ENCODE measurements at places on chromosomes 12 and 14.

- no peak for DNase-seq
Measured at GRCh38 chr12:14558473-14558959, 9.2 kb downstream of the PLBD1 start.

DNA sequence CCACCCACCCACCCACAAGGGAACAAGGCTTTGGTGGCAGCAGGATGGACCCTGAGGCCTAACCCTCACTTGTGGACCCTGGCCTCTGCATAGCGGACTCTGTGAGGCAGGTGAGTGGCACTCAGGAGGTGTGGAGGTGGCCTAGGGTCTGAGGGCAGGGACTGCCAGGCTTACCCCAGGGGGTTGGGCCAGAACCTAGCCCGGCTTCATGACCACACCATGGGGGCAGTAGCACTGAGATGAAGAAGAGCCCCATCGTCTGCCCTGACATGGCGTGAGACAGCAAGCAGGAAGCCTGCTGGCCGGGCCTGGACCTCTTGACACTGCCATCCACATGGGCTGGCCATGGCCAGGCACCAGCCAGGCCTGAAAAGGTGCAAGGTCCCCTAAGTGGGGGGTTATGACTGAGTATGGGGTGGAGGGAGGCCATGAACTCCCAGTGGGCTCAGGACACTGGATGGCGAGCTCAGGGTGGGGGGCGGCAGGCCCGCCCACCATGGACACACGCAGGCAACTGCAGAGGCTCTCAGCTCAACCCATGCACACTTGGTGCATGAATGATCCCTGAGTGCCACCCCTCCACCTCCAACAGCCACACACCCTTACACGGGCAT, 29.3 kb downstream of the JAG2 start:
- DNase-seq: no peak

- DNase-seq: no peak
Measured at GRCh38 chr12:11731042-11731357, 81.5 kb downstream of the ETV6 start.

DNA sequence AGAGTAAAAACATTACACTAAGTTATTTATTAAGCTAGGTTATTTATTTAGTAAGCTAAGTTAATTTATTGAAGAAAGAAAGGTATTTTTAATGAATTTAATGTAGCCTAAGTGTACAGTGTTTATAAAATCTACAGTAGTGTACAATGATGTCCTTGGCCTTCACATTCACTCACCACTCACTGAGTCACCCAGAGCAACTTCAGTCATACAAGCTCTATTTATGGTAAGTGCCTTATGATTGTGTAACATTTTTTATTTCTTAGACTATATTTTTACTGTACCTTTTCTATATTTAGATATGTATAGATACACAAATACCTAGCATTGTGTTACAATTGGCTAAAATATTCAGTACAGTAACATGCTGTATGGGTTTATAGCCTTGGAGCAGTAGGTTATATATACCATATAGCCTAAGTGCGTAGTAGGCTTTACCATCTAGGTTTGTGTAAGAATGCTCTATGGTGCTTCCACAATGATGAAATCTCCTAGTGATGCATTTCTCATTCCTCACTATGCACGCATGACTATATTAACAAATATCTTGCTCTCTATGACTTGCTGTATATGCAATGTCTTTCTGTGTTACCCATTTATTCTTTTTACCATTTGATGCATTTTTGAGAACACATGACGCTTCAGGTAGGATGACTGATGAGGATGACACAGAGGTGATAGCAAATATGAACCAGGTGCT, 309.6 kb upstream of the ATXN7L3B start:
- DNase-seq: no peak

DNA sequence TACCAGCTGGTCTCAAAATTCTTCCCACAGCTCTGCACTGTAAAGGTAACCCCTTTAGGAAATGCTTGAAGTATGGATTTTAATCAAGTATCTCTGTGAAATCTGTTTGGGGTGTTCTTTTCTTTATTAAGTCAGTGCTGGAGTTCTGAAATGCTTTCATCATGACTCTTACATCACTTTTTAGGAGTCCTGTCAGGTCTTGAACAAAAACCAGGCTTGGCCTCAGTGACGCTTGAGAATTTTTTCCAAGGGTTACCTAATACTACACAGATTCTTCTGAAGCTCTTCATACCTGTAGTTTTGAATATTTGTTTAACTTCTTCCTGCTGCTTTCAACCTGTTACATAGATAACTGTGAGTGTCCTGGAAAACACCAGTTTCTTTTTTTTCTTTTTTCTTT, 47.0 kb upstream of the KCNH3 start:
- no peak for DNase-seq

GRCh38 chr12:3777206-3777809, 24.4 kb upstream of the CRACR2A start:
- no peak for DNase-seq

DNA sequence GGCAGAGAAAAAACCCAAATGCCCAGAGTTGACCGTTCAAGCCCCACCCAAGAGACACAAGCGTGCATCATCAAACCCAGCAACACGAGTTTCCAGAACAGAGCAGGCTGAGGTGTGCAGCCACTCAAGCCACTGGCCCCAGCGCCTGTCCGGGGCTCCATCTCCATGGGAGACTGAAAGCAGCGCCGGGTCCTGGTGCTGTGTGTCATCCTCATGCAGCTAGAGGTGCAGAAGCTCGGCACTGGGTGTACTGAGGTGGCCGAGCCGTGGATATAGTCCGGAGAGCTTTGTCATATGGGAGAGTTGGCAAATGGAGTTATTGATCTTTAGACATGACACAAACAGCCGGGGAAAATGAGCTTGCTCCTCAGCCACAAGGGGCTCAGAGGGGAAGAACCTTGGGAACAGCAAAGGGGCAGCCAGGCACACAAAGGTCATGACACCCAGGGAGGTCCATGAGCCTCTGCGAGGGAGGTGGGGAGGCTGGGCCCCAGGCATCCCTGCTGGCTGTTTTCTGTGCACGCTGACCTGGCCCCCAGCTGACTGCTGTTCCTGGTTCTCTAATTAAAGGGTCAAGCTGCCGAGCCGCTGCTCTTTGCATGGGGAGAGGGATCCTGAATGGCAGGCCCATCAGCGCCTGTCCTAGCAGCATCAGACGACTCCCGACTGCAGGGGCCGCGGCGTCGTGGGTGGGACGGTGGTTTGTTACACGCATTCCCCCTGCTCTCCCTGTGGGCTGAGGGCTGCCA, 145.4 kb upstream of the SFSWAP start:
- DNase-seq: no peak

DNA sequence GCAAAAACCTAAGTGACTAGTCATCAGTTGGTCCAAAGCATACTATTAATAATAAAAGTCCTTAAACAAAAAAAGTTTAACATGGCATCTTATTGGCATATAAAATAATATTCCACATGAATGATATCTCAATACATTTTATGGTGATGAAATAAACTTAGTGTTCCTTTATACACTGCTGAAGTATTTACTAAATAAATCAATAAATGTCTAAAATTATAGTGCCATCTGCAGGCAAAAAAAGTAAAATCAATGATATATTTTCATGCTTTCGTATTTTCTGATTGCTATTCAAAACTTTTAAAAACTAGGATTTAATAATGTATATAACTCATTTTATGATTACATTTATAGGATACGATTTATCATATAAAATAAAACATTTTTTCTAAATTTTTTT, 30.5 kb downstream of the PUS7L start:
- DNase-seq: no peak

- no peak for DNase-seq
Measured at GRCh38 chr12:33205981-33206380, 233.6 kb downstream of the SYT10 start.

DNA sequence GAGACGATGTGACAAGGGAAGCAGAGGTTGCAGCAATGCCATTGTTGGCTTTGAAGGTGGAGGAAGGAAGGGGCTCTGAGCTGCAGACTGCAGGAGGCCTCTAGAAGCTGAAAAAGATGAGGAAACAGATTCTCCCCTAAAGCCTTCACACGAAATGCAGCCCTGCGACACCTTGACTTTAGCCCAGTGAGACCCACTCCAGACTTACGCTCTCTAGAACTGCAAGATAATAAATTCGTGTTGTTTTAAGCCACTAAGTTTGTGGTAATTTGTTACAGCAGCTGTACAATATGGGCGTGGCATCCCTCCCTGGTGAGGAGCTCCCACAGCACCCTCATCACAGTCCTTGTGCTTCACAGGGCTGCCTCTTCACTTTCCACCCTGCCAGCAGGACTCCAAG, 53.2 kb downstream of the GOLGA5 start:
- DNase-seq: no peak

DNA sequence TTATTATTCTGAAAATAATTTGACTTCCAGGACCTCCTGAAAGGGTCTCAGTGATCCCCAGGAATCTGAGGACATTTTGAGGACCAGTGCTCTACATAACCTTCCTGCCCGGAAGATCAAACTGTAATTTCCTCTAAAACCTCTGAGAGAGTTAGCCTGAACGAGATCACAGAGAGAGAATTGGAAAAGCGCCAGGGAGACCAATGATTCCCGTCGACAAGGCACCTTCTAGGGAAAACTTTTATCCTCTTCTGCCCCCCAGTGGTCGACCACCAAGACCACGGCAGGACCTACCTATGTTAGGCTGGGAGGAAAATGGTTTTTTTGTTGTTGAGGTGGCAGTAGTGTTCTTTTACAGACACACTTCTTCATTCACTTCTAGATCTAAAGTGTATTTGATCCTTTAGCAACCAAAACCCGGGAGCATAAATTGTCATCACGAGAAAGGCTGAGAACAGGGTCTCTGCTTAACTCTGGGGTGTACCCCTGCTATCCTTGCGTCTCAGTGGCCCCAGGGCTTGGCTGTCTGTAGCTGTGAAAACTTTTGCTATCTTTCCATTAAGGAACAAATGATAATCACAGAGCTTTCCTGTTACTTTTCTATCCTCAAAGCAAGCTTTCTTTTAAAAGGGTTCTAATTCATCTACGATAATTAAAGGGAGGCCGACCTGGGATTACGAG, 62.9 kb upstream of the NID2 start:
- peak; percentile 74 for DNase-seq

DNA sequence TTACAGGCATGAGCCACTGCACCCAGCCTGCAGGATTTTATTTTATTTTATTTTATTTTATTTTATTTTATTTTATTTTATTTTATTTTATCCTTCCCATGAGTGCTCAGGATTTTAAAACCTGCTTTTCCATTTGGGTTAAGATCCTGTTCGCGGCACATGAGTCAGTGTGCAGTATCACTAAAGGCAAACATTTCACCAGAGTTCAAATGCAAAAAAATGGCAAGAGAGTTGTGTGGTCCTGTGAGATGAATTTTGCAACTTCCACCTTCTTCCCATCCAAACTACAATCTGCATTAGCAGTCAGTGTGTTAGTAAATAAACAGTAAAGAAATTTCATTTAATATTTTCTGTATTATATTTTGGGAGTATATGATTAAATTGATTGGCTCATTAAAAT, 29.0 kb downstream of the MOAP1 start:
- DNase-seq: no peak

DNA sequence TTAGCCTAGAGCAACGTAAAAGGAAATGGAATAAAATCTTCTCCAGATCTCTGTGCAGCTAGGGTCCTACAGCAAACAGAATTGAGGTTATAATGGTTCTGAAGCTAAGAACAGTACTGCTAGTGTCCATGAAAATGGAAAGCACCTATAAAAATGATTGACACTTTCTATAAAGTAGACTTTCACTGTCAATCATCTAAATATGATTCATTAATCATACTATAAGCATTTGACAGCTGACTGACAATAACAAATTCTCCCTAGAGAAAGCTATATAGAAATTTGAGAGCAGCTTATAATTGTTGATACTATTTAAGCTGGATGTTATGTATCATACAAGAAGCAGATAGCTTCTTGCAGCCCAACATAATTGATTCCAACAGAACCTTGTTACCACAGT, 80.9 kb downstream of the PDZRN4 start:
- DNase-seq: no peak

DNA sequence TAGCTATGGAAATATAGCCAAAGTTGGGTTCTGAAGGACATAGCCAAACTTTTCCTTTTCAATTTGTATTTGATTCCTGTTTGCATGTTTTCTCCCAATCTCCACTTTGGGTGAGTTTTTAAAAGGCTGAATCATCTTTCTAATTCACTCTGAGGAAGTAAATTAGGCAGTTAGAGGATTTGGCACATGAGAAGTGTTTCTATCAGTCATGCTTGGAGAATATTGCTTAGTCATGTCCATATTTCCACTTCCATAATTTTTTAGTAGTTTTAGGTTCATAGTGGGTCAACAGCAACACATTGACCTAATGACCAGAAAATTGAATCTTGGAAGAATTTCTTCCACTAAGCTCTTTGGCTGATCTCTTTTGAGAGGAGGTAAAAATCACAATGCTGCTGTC, 21.8 kb downstream of the IRAK3 start:
- no peak for DNase-seq

GRCh38 chr14:44107156-44107555, 399.9 kb downstream of the FSCB start:
- no peak for DNase-seq

DNA sequence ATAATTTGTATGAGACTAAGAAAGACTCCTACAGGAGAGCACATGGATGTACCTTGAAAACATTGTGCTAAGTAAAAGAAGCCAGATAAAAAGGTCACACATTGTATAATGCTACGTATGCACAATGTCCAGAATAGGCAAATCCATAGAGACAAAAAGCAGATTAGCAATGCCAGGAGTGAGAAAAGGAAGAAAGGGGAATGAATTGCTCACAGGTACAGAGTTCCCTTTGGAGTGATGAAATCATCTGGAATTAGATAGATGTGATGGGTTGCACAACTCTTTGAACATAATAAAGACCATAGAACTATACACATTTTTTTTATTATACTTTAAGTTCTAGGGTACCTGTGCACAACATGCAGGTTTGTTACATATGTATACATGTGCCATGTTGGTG, 1218.9 kb upstream of the TMEM132C start:
- DNase-seq: no peak

DNA sequence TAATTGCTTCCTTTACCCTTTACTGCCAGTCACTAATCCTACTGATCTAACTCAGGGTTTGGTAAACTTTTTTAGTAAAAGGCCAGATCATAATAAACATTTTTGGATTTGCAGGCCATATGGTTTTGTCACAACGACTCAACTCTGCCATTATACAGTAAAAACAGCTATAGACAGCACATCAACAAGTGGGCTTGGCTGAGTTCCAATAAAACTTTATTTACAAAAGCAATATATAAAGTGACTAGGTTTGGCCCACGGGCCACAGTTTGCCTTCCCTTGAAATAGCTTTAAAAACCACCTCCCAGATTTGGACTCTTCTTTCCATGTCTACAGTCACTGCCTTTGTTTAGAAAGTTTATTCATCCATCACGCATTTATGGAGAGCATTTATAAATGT, 146.9 kb downstream of the NTF3 start:
- DNase-seq: no peak

GRCh38 chr12:111359914-111360276, 9.0 kb downstream of the PHETA1 start:
- DNase-seq: no peak

- no peak for DNase-seq
Measured at GRCh38 chr14:77214216-77214615, 32.6 kb downstream of the TMEM63C start.

- DNase-seq: no peak
Measured at GRCh38 chr14:89435492-89435891, 18.5 kb upstream of the FOXN3 start.

DNA sequence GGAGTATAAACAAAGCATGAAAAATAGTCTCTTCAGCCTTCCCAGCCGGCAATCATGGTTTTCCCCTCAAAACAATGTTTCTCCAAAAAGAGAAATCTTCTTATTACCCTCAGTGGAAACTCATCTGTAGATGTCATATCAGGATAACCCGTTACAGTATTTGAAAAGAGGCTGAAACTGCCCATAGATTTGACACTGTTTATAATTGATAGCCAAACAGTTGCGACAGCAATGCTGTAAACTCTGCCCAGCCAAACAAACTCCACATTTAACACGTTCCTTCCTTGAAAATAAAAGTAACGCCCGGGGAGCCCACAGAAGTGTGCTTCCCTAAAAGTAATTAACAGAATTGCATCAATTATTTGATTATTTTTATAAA, 201.3 kb upstream of the FOXN3 start:
- DNase-seq: no peak

Measured in T1000 (cell line).